NCI-H187 treated with DMSO at 0.1 percent for 48 hours (cell line): ENCODE measurements at places on chromosomes 16 and 17.
A peak's percentile ranks its signal among the peaks of the same experiment; 100 is the strongest.

GRCh38 chr17:58284613-58285421 lies 4.1 kb upstream of the MPO start:
- DNase-seq: no peak

GRCh38 chr16:4690946-4691665 lies 2.3 kb upstream of the NUDT16L1 start:
- DNase-seq: no peak

GRCh38 chr17:75774991-75775668 lies 9.5 kb upstream of the UNK start:
- no peak for DNase-seq

DNA sequence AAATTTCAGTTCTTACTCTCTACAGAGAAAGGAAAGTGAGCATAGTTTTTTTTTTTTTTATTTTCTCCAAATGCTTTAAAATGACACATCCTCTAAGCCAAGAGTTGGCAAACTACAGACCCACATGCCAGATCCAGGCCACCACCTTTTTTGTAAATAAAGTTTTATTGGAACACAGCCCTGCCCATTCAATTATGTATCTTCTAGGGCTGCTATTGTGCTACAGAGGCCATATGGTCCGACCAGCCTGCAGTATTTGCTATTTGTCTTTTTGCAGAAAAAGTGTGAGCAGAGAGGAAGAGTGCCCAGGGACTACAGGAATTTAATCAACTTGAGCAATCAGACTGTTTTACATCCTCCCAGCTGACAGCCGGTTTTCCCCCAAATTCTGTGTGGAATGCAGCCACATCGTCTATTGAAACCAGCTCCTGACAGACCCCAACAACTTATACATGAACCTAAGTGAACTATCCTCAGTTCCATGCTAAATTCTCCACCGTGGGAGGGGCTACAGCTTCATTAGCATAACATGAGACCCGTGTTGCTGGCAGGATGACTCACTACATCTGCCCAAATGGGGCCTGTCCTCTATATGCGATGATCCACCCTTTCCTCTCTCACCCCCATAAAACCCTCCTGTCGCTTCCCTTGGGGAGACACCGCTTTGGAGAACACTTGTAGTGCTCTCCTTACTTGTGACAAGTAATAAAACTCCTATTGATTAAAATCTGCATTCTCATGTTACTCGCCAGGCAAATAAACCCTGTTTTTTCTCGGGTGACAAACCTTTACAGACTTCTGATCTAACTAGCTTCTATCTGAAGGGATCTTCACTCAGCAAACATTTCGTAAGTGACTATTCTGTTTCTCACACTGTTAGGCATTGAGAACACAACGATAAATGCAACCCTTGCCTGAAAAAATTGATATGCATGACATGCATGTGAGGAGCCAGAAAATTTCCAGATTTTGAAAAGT lies 149.4 kb upstream of the HS3ST3A1 start:
- DNase-seq: no peak

DNA sequence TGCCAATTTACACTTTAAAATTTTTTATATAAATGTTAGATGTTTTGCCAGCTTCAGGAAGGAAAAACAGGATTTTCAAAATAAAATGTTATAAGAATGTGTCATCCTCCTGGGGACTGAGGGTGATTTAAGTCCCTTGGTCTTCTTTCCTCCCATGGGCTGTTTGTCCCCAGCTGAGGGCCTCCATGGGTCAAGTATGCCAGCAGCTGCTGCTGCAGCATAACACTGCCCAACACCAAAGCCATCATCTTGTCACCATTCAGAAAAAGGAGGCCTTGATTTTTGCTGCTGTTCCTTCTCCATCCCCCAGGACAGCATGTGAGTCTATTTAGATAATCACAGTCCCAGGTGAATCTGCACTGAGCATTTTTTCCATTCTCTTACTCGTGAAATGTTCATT lies 188.5 kb downstream of the LGALS9B start:
- no peak for DNase-seq

DNA sequence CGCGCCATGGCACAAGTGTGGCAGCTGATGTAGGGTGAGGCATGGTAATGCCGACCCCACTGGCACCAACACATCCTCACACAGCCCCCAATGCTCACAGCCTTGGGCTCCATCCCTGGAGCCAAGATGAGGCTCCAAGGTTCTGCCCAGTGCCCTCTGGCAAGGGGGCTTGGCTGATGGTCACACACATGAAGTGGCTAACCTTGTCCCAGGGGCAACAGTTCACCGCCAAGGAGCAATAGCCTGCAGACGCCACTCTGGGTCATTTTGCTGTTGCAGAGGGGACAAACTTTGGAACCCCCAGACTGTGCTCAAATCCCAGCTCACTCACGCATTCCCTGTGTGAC lies 26.8 kb downstream of the TNFRSF13B start:
- DNase-seq: no peak

DNA sequence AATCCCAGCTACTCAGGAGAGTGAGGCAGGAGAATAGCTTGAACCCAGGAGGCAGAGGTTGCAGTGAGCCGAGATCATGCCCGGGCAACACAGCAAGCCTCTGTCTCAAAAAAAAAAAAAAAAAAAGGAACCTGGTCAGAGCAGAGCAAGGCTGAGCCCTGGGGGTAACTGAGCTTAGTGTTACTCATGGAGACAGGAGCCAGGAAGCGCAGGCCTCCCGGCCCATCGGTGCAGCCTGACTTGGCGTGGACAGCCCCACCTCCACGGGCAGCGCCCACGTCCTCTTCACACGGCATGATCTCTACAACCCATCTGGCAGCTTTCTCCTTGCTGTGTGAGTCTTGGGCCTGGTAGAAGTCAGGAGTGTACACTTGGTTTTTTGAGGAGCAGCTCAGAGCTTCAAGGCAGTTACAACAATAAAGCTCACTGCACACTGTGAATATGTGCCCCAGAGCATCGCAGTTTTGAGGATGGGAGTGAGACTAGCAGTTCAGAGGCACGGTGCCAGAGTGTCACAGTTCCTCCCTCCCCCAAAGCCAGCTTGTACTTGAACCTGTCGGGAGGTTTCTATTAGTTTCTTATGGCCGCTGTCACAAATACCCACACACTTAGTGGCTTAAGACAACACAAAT lies 129.9 kb downstream of the RAP1GAP2 start:
- DNase-seq: no peak

GRCh38 chr17:45451131-45451530 lies 18.5 kb upstream of the ARHGAP27 start:
- no peak for DNase-seq

- DNase-seq: peak; percentile 39
These were observed 394.0 kb downstream of the KCNJ2 start for GRCh38 chr17:70563281-70563820.

DNA sequence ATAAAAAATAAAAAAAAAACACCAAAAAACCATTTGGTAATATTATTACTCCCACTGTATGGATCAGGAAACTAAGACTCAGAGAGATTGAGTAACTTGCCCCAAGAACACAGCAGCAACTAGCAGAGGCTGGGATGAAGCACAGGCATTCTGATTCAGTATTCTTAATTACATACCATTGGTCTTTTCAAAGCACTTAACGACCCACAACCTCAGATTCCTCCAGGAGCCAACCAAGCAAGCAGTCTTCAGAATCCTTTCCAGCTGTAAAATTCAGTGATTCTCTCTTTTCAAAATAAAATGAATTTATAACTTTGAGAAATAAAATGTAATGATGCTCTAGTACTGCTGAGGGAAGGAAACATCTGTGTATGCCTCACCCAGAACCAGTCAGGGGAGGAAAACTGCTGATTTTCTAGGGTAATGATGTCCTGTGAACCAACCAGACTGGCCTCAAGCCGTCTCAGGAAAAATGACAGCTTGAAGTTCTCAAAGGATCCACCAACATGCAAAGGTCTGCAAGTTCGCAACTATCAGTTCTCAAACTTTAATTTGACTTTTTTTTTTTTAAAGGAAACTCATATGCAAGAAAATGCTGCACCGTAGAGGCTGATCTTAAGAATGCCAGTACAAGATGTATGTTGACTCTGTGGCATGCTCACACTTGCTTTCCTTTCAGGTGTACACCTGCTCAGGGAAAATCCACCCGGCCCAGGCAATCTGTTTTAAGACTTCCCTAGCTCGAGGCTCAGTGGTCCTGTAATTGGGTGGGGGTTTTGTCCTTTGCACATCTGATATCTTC lies 9.0 kb downstream of the CUEDC1 start:
- DNase-seq: no peak

DNA sequence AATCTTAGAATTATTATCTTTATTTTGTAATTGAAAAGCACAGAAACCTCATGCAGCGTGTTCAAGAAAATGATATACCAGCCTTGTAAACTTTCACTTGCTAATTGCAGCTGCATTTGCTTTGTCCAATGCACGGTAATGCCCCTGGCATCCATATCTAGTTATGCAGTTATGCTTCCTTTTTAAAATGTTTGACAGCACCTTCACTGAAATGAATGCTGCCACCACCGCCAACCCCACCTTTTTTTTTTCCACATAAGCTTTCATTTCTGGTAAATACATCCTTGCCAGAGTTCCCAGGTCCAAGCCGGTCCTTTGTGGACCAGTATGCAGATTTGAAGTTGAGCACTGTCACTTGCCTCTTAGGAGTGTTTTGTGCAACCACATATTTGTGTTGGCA lies 338.8 kb downstream of the WWOX start:
- DNase-seq: no peak

- no peak for DNase-seq
These were observed 1.0 kb upstream of the HOXB8 start for GRCh38 chr17:48615963-48616716.

GRCh38 chr16:27199736-27200135 lies 3.6 kb upstream of the KDM8 start:
- DNase-seq: no peak

DNA sequence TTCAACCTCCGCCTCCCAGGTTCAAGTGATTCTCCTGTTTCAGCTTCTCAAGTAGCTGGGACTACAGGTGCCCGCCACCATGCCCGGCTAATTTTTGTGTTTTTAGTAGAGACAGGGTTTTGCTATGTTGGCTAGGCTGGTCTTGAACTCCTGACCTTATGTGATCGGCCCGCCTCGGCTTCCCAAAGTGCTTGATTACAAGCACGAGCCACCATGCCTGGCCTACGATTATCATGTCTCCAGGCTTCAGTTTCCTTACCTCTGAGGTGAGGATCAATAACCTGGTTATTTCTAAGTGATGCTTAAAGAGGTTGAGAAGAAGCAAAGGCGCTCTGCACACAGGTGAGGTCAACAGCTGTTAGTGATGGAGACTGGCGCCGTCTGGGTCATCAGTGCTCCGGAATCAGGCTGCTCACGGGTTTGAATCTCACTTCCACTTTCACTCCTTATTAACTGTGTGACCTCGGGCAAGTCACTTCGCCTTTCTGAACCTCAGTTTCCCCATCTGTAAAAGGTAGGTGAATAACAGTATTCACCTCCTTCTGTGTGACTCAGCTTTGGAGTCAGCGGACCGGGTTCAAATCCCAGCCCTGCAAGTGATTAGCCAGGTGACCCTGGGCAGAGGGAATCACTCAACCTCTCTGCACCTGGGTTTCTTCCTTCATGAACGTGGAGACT lies 745 bp upstream of the ABCC1 start:
- DNase-seq: no peak

DNA sequence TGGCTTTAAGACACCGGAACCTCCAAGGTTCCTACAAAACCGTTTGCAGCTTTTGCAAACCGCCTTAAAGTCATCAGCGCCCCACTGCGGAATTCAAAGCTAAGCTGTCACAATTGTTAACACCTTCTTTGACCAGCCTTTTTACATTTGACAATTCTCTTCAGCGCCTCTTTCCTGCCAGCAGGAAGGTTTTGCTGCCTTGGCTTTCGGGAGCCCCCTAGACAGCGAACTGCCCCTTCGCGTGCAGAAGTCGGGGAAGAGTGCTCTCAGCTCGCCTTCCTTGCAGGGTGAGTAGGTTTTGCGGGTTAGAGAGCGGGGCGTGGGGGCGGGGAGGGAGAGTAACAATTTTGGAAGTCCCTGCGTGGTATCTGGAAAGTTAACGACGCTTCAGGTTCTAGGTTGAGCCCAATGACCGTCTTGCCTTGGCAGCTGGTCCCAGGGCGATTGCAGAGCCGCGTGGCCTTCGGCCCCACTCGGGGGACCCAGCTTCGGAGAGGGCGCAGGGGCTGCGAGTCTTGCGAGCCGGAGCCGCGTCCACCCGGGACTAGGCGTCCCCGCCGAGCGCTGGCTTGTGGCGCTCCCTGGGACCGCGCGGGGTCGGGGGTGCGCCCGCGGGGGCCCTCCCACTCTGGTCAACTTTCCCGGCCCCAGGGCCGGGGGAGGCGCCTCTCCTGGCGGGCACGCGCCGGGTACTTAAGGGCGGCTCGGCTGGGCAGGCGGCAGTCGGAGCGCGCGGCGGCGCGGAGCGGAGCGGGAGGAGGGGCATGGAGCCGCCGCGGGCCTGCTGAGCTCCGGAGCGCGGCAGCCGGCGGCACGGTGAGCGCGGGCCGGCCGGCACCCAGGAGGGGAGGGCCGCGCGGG lies at the start of gene HAS3:
HAS3 (plus strand) TSS at position 153 of the 861 bp plus-strand sequence. CDS start 3,743 bp downstream, outside the sequence.
- no peak for DNase-seq

GRCh38 chr16:80887062-80887461 lies 82.7 kb upstream of the CDYL2 start:
- no peak for DNase-seq

DNA sequence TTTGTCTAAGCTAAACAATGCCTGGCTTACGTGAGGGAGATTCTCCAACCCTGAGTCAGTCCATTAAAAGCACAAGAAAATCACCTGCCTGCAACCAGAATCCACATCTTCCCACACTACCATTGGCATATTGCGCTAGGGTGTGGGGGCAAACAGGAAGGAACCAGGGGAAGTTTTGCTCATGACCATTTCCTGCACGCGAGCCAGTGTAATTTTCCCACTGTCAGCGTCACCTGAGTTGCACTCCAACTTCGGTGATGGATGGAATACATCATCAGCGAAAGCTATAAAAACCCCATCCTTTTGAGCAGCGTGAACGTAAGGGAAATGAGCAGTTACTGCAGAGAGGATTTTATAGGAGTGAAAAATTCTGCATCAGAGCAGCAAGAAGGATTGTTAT lies 167.9 kb upstream of the NOL11 start:
- no peak for DNase-seq

DNA sequence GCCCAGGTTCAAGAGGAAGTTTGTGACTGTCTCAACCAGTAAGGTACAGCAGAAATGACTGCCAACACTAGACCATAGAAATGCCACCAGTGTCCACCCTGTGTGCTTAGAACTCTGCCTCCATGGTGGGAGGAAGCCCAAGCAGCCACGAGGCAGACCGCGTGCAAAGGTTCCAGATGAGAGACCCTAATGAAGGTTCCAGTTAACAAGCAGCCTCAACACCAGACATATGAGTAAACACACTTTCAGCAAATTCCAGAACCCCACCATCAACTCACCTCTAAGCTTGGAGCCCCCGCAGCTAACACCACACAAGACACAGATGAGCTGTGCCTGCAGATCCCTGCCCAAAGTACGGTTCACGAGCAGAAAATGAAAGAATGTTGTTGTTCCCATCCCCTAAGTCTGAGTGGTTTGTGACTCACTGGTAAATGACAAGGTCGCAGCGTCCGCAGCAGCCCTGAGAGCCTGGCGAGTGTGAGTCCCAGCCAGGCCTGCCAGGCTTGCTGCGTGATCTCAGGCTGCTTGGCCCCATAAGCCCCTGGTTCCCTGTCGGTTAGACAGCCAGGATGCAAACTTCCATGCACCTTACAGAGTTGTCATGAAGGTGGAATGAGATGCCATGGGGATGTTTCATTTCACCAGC lies 193.7 kb downstream of the C16orf95 start:
- no peak for DNase-seq
